Upper lobe of right lung (tissue), 1 donor: ENCODE measurements at places on chromosomes 16 and 17. TPM values are rescaled to one million over a fixed set of nuclear protein-coding genes. Genes with fewer than 3 reads are reported as not detected.
A peak's percentile ranks its signal among the peaks of the same experiment; 100 is the strongest.

HOXB8 gene
- total RNA-seq = 1.0 TPM

UBFD1 gene
- 42.3 TPM for total RNA-seq

ADAD2 gene
- total RNA-seq = 0.52 TPM

DRC3 gene
- total RNA-seq = 3.3 TPM

RCVRN gene
- total RNA-seq = 0.17 TPM

TGFB1I1 gene
- total RNA-seq = 49.9 TPM

DNA sequence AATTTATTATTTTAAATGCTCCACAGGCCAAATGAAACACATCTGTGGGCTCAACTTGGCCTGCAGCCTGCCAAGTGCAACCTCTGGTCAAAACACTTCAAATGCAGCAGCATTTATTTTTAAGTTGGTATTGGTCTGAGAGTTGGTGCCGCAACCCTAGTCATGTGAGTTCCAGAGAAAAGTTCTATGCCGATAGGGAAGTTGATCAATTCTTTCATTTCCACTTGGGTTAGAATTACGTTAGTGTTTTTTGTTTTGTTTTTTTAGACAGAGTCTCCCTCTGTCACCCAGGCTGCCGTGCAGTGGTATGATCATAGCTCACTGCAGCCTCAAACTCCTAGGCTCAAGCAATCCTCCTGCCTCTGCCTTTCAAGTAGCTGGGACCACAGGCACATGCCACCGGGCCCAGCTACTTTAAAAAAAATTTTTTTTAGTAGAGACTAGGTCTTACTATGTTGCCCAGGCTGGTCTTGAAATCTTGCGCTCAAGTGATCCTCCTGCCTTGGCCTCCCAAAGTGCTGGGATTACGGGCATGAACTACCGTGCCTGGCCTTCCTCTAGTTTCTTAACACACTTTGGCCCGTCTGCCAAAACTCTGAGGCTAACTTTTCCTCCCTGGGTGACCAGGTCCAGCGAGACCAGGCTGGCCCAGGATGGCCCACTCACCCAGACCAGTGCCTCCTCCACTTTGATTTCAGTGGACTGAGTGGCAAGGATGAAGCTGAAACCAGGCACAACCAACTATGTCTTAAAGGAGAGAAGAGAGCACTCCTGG, 221.1 kb downstream of the MRTFB start:
- no peak overlapping the region for H3K4me3 ChIP-seq
- H3K4me1 ChIP-seq = peaks cover 4% of the 10 kb centered on the region
- DNase-seq = peak; percentile 39
- H3K36me3 ChIP-seq = no peaks in the 10 kb centered on the region

- DNase-seq = no peak
- peaks cover 4% of the 10 kb centered on the region for H3K36me3 ChIP-seq
- H3K27me3 ChIP-seq = no peaks in the 10 kb centered on the region
- peaks cover 59% of the 10 kb centered on the region for H3K4me1 ChIP-seq
- H3K4me3 ChIP-seq = no peak overlapping the region
- peak overlapping the region; percentile 48 for H3K27ac ChIP-seq
Observed at GRCh38 chr17:77421630-77421972, 280.8 kb downstream of the SEC14L1 start.

DNA sequence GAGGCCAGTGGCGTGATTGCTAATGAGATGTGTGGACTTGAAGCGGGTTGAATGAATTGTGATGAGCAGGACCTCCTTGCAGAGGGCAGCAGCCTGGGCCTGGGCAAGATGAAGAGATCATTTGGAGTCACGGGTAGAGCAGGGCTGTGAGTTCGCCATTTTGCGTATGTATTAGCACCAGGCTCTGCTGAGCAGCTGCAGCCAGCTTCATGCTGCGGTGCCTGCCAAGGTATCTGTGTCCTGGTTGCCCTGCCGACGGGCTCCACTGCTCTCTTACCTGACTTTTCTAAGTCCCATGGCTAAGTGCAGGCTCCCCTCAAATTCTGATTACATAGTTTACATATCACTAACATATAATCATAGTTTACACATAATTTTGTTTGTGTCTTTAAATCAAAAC, 295.7 kb downstream of the SNX29 start:
- no peak overlapping the region for H3K27ac ChIP-seq
- H3K4me1 ChIP-seq = no peaks in the 10 kb centered on the region
- H3K4me3 ChIP-seq = no peak overlapping the region

GRCh38 chr17:8869114-8869815, 1.8 kb upstream of the PIK3R6 start:
- no peak overlapping the region for H3K27ac ChIP-seq
- no peaks in the 10 kb centered on the region for H3K4me1 ChIP-seq
- no peak overlapping the region for H3K4me3 ChIP-seq
- H3K36me3 ChIP-seq = no peaks in the 10 kb centered on the region

- no peak for DNase-seq
- no peaks in the 10 kb centered on the region for H3K4me1 ChIP-seq
- no peak overlapping the region for H3K4me3 ChIP-seq
- H3K27ac ChIP-seq = no peak overlapping the region
Observed at GRCh38 chr17:8542599-8543502, 87.7 kb downstream of the MYH10 start.

- H3K36me3 ChIP-seq = peaks cover 7% of the 10 kb centered on the region
- DNase-seq = peak; percentile 83
- peaks cover 24% of the 10 kb centered on the region for H3K4me1 ChIP-seq
- H3K4me3 ChIP-seq = peak overlapping the region; percentile 73
Observed at GRCh38 chr17:61409301-61410112, 9.9 kb downstream of the TBX2 start.

- no peak overlapping the region for H3K4me3 ChIP-seq
- H3K27me3 ChIP-seq = no peaks in the 10 kb centered on the region
- no peaks in the 10 kb centered on the region for H3K36me3 ChIP-seq
- H3K27ac ChIP-seq = no peak overlapping the region
- H3K4me1 ChIP-seq = peaks cover 17% of the 10 kb centered on the region
Observed at GRCh38 chr16:585351-585750, 4.5 kb upstream of the RAB40C start.

DNA sequence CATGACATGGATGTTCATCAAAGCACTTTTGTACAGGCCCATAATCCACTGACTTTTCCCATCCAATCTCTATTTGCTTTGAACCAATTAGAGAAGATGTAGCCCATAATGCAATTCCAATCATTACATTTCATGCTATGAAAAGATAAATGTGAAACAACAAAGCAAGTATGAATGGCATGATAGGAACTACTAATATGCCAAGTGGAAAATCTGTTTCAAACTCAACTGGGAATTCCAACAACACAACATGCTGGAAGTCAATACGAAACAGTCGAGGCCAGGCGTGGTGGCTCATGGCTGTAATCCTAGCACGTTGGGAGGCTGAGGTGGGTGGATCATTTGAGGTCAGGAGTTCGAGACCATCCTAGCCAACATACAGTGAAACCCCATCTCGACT, 39.6 kb upstream of the TMEM97 start:
- no peaks in the 10 kb centered on the region for H3K4me1 ChIP-seq
- H3K36me3 ChIP-seq = no peaks in the 10 kb centered on the region
- no peaks in the 10 kb centered on the region for H3K27me3 ChIP-seq

DNA sequence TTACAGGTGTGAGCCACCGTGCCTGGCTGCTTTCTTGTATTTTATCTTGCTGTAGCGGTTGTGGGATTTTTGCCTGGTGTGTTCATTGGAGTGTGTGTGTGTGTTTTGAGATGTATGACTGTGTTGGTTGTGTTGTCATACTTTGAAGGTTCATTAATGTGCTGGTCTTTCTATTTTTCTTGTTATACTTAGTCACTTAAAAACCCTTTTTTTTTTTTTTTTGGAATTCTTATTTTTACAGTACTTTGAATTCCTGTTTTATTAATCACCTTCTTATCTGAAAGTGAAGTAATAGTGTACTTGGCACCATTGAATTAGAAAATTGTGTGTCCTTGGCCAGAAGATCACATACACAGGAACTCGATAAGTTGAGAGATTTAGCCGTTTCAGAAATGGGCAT, 30.2 kb downstream of the TENT4B start:
- no peak for DNase-seq
- H3K4me3 ChIP-seq = no peak overlapping the region
- H3K4me1 ChIP-seq = peaks cover 12% of the 10 kb centered on the region
- H3K36me3 ChIP-seq = no peaks in the 10 kb centered on the region
- no peak overlapping the region for H3K27ac ChIP-seq

- no peaks in the 10 kb centered on the region for H3K36me3 ChIP-seq
- no peak overlapping the region for H3K4me3 ChIP-seq
- no peaks in the 10 kb centered on the region for H3K27me3 ChIP-seq
- H3K27ac ChIP-seq = no peak overlapping the region
- no peaks in the 10 kb centered on the region for H3K4me1 ChIP-seq
Observed at GRCh38 chr17:20191056-20191455, 181.9 kb downstream of the SPECC1 start.

- peaks cover 5% of the 10 kb centered on the region for H3K36me3 ChIP-seq
- H3K4me3 ChIP-seq = no peak overlapping the region
- H3K27me3 ChIP-seq = no peaks in the 10 kb centered on the region
- no peak for DNase-seq
- no peak overlapping the region for H3K27ac ChIP-seq
Observed at GRCh38 chr16:88896238-88897070, 30.0 kb upstream of the PABPN1L start.

- H3K36me3 ChIP-seq = no peaks in the 10 kb centered on the region
- H3K27me3 ChIP-seq = no peaks in the 10 kb centered on the region
- H3K4me3 ChIP-seq = no peak overlapping the region
- DNase-seq = no peak
Observed at GRCh38 chr16:46828292-46828691, 2.7 kb downstream of the C16orf87 start.

GRCh38 chr17:43928609-43929008, 13.7 kb downstream of the PPY start:
- no peak overlapping the region for H3K27ac ChIP-seq
- DNase-seq = no peak
- H3K36me3 ChIP-seq = no peaks in the 10 kb centered on the region
- H3K4me1 ChIP-seq = peaks cover 13% of the 10 kb centered on the region

DNA sequence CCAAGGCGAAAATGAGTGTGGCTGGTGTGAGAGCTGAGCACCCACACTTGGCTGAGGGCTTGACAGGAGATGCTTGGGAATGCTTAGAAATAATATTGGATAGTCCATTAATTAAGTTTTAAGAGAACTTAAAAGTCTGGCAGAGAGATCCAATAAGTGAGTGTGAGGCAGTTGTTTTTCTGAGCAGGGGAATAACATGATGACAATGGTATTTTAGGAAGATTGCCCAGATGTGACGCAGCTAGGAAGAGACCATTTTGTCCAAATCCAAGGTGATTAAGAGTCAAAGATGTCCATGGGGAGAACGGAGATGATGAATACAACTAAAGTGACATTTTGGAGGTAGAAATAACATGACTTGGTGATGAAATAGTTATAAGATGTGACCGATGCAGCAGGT, 102.8 kb upstream of the AXIN2 start:
- DNase-seq = no peak
- no peaks in the 10 kb centered on the region for H3K27me3 ChIP-seq
- no peak overlapping the region for H3K4me3 ChIP-seq

- no peaks in the 10 kb centered on the region for H3K36me3 ChIP-seq
- no peak for DNase-seq
- no peaks in the 10 kb centered on the region for H3K4me1 ChIP-seq
- H3K4me3 ChIP-seq = no peak overlapping the region
Observed at GRCh38 chr17:28818819-28819221, 23.8 kb downstream of the FAM222B start.
